ENCODE measurements at places on chromosomes 7 and 10.
A peak's percentile ranks its signal among the peaks of the same experiment; 100 is the strongest.

- no peak for DNase-seq
Measured at GRCh38 chr10:5464546-5464945, 34.8 kb downstream of the CALML5 start.

- DNase-seq = no peak
Measured at GRCh38 chr7:114885836-114886235, 36.1 kb upstream of the MDFIC start.

GRCh38 chr7:92777993-92778392 is 58.4 kb downstream of the CDK6 start:
- DNase-seq = no peak

- no peak for DNase-seq
Measured at GRCh38 chr10:91289305-91289704, 68.8 kb downstream of the PCGF5 start.

DNA sequence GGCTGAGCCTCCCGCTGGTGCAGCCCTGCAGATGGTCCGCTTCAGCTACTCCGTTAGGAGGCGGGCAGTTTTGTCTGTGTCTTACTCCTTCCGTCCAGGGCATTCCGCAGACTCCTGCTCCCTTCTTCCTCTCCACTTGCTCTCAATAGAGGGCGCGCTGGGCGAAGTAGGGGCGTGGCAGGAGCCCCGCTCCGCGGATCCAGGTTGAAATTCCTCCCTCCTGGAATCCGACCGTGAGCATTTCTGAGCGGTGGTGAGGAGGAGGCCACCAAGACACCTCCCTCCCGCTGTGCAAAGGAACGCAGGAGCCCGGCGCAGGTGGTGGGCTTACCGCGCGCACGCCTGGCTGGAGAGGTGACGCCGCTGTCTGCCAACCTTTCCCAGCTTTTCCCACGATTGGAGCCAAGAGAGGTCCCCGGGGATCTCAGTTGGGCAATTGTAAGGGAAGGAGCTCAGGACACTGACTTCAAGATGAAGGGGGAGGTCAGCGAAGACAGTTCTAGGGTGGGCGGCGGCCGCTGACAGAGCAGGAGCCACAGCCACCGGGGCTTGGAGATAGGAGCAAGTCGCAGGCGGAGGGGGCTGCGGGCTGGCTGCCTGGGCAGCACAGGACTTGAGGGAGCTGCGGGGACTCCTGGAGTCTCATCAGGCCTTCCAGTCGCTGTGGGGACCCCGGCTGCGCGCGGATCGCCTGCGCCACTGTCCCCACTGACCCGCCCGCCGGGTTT is 1011.3 kb downstream of the XPNPEP1 start:
- no peak for DNase-seq

DNA sequence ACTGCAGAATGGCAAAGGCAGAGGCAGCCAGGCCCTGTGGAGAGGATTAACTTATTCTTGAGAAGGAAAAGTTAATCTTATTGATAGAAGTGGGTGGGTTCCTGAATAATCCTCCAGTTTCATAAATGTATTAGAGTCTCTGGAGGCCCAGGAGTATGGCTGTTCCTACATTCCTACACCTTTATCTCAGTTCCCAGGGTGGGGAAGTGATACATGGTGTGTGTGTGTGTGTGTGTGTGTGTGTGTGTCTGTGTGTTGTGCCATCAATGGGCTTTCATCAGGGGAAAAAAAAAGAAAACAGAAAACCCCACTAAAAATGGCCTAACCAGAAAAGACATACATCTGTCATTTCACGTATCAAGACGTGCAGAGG is 22.0 kb upstream of the GSDME start:
- no peak for DNase-seq

- no peak for DNase-seq
Measured at GRCh38 chr7:32047075-32047474, 23.1 kb downstream of the PDE1C start.

GRCh38 chr7:16078076-16078952 is 343.0 kb downstream of the CRPPA start:
- DNase-seq = no peak

GRCh38 chr10:61663466-61663865 is 737 bp downstream of the CABCOCO1 start:
- DNase-seq = no peak

DNA sequence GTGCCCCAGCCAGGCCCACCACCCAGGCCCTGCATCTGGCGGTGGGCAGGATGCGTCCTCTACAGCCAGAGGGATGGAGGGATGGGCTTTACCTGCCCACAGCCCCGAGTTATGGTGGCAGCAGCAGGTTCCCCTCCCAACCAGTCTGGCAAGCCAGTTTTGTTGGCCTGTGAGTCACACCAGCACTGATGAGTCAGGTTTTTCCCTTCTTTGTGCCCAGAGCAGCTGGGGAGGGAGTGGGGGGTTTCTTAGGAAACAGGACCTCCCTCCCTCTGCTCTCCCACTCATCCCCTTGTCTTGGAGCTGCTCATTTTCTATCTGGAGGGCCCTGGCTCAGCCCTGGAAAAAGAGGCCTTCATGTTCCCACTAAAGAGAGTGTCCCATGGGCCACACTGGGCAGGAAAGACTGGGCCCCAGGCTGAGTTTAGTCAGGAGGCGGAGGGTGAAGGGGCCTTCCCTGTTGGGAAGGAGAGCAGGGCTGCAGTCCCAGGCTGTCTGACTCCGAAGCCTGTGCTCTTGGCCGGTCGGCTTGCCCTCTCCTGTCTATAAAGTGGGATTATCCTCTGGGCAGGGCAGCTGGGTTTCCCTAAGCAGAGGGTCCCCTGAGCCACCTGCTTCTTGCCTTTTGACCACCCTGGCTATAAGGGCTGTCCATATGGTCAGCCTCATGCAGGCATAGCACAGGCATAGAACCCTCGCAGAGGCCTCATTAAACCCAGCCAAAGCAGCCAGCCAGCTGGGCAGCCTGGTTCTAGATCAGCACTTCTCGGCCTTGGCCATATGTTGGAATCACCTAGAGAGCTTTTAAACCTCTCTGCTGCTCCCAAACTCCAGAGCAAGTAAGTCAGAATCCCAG is 30.2 kb upstream of the ANKRD2 start:
- DNase-seq = peak; percentile 46

DNA sequence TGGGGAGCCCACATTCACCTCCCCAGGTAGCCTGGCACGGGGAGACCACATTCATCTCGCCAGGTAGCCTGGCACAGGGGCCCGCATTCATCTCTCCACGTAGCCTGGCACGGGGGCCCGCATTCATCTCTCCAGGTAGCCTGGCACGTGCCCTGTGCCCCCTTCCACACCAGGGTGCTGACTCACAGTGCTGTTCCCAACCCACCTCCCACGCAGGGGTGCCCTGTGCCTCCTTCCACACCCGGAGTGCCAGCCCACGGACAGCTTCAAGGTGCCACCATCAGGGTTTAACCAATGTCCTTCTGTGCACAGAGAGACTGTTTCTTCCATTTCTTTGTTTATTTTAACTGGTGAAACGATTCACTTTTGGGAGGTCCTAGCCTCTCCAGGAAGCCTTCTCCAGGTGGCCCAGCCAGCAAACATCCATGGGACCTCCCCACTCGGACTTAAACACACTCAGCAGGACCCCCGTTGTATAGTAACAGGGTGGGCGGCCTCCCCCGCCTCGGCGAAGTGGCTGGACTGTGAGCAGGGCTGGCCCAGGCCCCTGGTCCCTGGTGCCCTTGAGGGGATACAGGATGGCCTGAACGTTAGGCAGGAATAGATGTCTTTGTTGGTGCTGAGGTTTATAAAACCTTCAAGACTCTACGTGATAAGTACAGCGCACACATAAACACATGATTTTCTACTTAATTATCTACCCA is 41.1 kb upstream of the FOXL3 start:
- no peak for DNase-seq

DNA sequence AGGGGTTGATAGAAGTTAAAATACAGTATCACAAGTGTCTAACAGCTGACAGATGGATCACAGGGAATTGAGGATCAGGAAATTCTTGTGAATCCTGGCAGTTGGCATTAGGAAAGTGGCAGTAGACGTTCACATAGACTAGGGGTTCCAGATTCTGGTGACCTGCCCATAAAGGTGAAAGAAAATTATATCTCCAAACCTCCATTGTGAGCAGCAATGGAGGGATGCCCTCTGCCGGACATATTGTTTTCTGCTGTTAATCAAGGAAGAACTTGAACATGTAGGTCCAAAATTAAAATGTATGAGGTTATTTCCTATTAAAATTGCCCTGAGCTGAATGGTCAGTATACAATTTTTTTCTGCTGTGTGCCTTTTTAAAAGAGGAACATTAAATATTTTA is 5.1 kb downstream of the NME8 start:
- no peak for DNase-seq

GRCh38 chr10:89414879-89415821 is 782 bp downstream of the IFIT5 start:
- DNase-seq = no peak

- DNase-seq = no peak
Measured at GRCh38 chr10:983971-984655, 4.1 kb upstream of the GTPBP4 start.

DNA sequence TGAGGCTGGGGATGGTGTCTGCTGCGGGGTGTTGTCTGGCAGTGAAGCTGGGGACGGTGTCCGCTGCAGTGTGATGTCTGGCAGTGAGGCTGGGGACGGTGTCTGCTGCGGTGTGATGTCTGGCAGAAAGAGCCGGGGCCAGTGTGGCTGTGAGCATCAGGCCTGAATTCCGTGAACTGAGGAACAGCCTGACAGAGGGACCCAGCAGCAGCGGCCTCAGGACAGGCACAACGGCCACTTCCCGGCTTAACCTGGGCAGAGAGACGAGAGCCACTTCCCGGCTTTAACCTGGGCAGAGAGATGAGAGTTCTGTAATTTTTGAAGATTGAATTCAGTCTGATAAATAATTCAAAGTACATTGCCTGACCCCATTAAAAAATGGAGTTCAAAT is 321.2 kb downstream of the PTPRN2 start:
- no peak for DNase-seq

GRCh38 chr7:883055-884021 is 7.0 kb downstream of the GET4 start:
- DNase-seq = no peak

- DNase-seq = no peak
Measured at GRCh38 chr7:107579554-107579884, 527 bp upstream of the BCAP29 start.

GRCh38 chr7:26989897-26990670 is 105.7 kb downstream of the HOXA1 start:
- DNase-seq = no peak

- DNase-seq = no peak
Measured at GRCh38 chr7:22121702-22122474, 176.2 kb upstream of the CDCA7L start.

DNA sequence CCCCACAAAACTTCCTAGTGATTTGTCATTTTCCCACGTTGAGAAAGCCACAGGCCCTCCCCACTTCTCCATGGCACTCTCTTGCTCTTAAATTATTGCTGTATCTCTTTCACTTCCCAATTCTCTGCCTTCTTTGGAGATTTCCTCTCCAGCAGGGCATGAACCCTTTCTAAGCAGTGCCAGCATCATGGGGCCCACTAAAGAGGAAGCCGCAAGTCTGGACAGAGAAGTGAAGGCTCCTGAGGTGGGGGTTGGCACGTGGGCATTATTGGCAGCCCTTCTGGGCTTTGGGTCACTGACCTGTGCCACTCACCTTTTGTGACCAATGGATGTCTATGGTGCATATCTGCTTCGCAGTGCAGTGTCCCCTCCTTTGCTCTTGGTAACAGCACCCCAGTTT is 97.7 kb upstream of the TCF7L2 start:
- DNase-seq = no peak

- DNase-seq = no peak
Measured at GRCh38 chr10:59303018-59303417, 59.3 kb downstream of the FAM13C start.

GRCh38 chr7:44761207-44762161 is 12.8 kb downstream of the ZMIZ2 start:
- no peak for DNase-seq

DNA sequence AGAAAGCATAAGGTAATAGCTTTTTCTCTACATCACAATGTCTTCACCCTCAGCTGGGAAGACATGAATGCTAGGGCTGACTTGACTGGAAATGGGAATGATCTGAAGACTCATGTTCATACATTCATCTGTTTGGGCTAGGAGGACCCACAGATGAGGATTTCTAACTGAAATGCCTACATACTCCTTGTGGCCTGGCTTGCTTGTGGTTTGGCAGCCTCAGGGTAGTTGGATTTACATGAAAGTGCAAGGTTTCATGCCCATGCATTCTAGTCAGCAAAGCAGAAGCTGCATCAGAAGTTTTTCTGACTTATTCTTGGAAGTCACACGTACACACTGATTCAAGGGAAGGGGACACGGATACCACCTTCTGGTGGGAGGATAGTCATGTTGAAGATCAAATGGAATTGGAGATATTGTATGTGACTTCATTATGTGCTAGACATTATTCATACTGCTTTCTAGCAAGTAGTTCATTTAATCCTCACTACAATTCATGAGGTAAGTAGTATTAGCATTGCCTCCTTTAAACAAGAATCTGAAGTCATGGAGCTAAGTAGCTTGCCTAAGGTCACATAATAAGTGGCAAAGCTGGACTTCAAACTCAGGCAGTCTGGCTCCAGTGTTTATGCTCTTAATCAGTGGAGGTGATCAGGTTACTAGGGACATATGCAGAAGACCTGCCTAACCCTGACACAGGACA is 957.0 kb downstream of the LRMDA start:
- DNase-seq = no peak

GRCh38 chr10:11975795-11976194 is 66.8 kb downstream of the UPF2 start:
- DNase-seq = no peak

GRCh38 chr7:101308245-101309085 is 13.1 kb downstream of the IFT22 start:
- DNase-seq = no peak

GRCh38 chr7:7146837-7147236 is 35.5 kb upstream of the C1GALT1 start:
- DNase-seq = no peak

DNA sequence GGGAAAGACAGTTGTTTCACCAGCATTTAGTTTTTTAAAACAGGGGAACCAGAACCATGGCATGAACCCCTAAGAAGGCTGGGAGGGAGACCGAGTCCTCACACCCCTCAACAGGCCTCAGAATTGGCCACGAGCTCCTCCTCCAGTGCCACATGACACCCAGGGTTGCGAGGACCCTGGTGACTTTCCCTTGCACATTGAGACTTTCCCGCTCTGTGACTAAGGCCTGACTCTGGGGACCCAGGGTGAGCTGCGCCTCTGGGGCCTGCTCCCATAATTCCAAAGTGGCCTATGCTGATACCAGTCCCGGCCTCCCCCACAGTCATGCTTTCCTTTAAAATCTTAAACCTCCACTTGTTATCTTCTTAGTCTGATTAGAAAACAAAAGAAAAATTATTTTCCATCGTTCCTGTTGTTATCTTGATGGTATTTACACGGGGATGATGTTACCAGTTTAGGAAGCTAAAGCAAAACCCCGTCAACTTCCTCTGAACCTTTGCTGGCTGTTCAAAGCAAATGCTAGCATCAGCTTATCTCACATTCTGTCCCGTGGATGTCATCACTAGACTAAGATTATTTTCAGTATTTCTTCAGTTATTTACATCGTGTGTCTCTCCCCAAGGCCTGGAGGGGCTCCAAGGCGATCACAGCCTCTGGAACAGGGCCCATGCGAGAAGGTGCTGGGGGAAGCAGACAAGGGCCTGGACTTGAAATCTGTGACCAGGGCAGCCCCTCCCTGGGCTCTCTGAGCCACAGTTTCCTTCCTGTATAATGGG is 42.1 kb downstream of the FAM53B start:
- no peak for DNase-seq
